Osteocyte (in vitro differentiated cells): ENCODE measurements at places on chromosomes 16 and 17. TPM values are rescaled to one million over a fixed set of nuclear protein-coding genes. Genes with fewer than 3 reads are reported as not detected.

GRCh38 chr16:79601092-79601930 lies 774 bp upstream of the MAF start:
- peaks cover 11% of the 10 kb centered on the region for H3K36me3 ChIP-seq
- peaks cover 32% of the 10 kb centered on the region for H3K4me1 ChIP-seq
- no peaks in the 10 kb centered on the region for H3K27me3 ChIP-seq
- H3K4me3 ChIP-seq = peak overlapping the region; percentile 95
- peak overlapping the region; percentile 96 for H3K27ac ChIP-seq
- DNase-seq = peak; percentile 87

DNA sequence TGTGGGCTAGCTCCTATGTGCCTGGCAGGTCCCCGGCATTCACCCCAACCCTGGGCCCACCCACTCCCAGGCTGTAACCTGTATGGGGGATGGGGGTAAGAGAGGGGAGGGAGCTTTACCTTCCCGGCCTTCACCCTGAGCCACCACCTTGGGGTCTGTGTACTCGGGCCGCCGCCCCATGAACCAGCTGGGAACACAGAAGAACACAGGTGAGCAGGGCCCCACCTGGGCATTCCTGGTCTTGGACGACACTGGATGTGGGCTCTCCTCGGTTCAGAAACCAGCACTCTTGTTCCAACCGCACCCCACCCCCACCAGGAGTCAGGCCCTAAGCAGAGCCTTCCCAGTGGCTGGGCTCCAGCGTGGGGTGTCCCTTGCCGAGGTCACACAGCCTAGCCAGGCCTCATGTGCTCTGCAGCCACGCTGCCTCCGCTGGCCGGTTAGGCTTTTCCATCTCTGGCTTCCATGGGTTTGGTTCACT lies 18.8 kb downstream of the B9D1 start:
- no peak overlapping the region for H3K27ac ChIP-seq
- H3K4me1 ChIP-seq = peaks cover 42% of the 10 kb centered on the region

DNA sequence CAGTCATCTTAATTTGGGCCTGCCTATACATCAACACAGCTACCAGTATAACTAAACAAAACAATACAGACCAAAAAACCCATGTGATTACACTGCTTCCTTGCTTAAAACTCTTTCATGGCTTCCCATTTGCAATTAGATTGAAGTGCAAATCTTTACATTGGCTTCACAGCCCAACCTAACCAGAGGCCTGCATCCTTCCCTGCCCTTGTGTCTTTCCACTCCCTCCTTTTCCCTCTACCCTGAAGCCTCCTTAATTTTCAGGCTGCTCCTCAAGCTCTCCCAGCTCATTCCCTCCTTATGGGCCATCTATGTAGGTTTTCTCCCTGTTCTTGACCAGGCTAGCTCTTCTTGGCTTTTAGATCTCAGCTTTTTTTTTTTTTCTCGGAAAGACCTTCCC lies 147.8 kb downstream of the TOX3 start:
- H3K4me1 ChIP-seq = no peaks in the 10 kb centered on the region
- DNase-seq = no peak
- peaks cover 2% of the 10 kb centered on the region for H3K27me3 ChIP-seq
- no peak overlapping the region for H3K27ac ChIP-seq
- H3K36me3 ChIP-seq = no peaks in the 10 kb centered on the region

- no peak for DNase-seq
- H3K27me3 ChIP-seq = no peaks in the 10 kb centered on the region
- peaks cover 63% of the 10 kb centered on the region for H3K4me1 ChIP-seq
- H3K4me3 ChIP-seq = no peak overlapping the region
These were observed 22.2 kb downstream of the SERPINF1 start for GRCh38 chr17:1783834-1784611.

GRCh38 chr16:89815639-89816348 lies 653 bp downstream of the FANCA start:
- peaks cover 15% of the 10 kb centered on the region for H3K4me1 ChIP-seq
- H3K27me3 ChIP-seq = no peaks in the 10 kb centered on the region
- H3K4me3 ChIP-seq = peak overlapping the region; percentile 78
- H3K27ac ChIP-seq = peak overlapping the region; percentile 31
- no peaks in the 10 kb centered on the region for H3K36me3 ChIP-seq

- H3K27ac ChIP-seq = no peak overlapping the region
- no peak overlapping the region for H3K4me3 ChIP-seq
- H3K27me3 ChIP-seq = no peaks in the 10 kb centered on the region
- H3K36me3 ChIP-seq = no peaks in the 10 kb centered on the region
These were observed 52.5 kb downstream of the ZFPM1 start for GRCh38 chr16:88505405-88506082.

The CRISPLD2 gene
- total RNA-seq = 3.3 and 3.5 TPM in 2 replicates
